ENCODE measurements at places on chromosomes 11 and 22.

GRCh38 chr22:19520566-19521305 is 3.5 kb downstream of the CLDN5 start:
- DNase-seq: no peak

- no peak for DNase-seq
Observed at GRCh38 chr11:86418917-86419316, 44.2 kb downstream of the CCDC81 start.

GRCh38 chr11:130146796-130147195 is 12.8 kb upstream of the ST14 start:
- no peak for DNase-seq

GRCh38 chr11:120065176-120065575 is 72.7 kb downstream of the TRIM29 start:
- no peak for DNase-seq

- no peak for DNase-seq
Observed at GRCh38 chr22:42931421-42932196, 74.5 kb upstream of the ARFGAP3 start.

DNA sequence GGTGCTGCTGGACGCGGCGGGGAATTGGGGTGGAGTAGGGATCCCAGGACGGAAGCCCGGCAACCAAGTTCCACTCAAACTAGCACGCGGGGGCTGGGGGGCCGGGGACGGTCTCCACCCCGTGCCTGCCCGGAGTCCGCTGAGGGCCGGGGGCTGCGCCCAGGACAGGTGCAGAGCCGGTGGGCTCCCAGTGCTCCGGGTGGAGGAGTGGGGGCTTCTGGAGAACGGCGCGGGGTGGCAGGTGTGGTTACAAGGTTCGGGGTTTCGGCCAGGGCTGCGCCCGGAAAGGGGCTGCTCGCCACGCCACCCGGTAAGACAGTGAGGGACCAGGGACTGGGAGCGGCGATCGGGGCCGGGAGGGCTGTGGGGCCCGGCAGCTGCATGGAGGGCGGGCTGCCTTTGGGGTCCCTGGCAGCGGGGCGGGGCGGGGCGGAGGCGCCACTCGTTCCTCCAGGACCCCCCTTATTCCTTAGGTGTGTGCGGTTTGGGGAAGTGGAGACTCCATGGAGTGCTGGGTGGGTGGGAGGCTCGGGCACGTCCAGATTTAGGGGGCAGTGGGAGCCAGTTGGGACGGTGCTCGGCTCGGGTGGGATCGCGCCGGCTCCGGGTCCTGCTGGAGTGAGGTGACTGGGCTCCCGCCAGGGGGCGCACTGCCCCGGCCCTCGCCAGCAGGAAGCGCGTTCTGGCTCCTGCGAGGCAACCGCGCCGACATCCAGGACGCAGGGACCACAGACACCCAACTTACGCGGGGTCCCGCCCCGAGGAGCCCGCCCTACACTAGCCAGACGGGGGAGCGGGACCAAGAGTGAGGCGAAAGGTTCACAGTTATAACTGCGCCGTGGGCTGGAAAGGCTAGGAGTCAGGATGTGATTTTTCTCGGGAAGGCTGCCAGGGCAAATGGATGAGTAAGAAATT is 868 bp downstream of the TSPAN18 start:
- DNase-seq: peak; percentile 68

- DNase-seq: no peak
Observed at GRCh38 chr11:119975561-119976152, 162.3 kb downstream of the TRIM29 start.

- DNase-seq: no peak
Observed at GRCh38 chr11:32388871-32389770, 46.2 kb downstream of the WT1 start.

GRCh38 chr11:74023276-74023675 is 14.4 kb upstream of the UCP3 start:
- DNase-seq: no peak

- DNase-seq: no peak
Observed at GRCh38 chr11:78386215-78386941, 31.2 kb downstream of the GAB2 start.

DNA sequence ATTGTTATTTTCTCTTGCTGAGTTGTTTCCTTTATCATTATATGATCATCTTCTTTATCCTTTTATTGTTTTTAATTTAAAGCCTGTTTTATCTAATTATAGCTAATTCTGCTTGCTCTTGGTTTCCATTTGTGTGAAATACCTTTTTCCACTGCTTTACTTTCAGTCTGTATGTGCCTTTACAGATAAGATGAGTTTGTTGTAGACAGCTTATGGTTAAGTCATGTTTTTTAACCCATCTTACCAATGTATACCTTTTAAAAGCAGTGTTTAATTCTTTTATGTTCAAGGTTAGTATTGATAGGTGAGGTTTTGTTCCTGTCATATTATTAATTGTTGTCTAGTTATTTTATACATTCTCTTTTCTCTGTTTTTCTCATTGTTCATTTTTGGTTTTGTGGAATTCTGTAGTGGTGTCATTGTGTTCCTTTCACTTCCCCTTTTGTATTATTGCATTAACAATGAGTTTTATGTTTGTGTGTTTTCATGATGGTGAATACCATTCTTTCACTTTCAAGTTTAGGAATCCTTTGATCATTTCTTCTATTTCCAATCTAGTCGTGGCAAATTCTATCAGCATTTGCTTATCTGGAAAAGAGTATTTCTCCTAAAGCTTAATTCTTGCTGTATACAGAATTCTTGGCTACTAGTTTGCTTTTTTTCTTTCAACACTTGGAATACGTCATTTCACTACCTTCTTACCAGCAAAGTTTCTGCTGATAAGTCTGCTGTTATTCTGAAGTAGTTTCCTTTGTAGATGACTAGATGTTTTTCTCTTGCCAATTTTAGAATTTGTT is 21.8 kb downstream of the OR5AN1 start:
- no peak for DNase-seq

DNA sequence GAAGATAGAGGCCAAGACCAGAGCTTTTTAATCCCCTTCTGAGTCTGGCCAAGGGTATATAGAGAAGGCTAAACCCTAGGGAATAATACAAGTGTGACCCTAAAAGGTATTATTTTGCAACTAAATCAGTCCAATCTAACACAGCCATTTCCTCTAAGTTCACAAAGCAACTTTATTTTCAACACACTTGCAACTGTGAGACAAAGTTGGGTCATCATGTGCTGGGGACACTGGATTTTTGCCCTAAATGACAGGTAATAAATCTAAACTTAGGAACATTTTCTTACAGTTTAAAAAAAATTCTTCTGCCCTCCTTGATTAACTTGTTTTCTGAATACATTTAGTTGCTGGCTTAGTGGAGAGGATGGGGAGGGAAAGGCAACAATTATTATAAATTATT is 78.3 kb downstream of the DDIAS start:
- DNase-seq: no peak

DNA sequence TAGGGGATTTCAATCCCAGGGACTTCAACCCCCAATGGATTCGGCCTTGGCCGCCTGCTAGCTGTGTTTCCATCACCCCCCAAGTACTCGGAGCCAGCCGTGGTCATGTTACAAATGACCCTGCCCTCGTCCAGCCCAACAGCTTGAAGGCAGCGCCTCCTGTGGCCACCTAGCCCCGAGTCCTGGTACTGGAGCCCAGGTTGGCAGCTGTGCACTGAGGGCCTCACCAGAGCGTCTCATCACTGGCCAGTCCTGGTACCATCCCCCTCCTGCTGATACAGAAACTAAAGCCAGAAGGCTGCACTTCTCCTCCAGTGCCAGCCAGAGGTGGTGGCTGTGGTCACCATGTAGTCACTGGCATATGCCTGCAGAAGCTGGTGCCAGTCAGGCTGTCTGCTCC is 44.9 kb upstream of the FADD start:
- DNase-seq: no peak

DNA sequence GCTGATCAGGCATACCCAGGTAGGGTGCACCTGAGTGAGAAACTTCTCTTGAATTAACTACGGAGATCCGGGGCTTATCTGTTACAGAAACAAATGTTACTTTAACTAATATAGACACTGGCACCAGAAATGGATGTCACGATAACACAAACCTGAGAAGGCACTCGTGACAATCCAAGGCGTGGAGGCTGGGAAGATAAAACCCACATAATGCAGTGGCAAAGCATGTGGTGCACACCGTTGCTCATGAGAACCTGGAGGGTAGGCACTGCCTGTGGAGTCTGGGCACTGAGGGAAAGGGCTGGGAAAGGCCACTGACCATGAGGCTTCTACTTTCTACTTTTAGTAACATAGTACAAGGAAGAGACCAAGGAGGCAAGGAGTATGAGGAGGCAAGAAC is 22.6 kb downstream of the SLC22A12 start:
- DNase-seq: no peak

DNA sequence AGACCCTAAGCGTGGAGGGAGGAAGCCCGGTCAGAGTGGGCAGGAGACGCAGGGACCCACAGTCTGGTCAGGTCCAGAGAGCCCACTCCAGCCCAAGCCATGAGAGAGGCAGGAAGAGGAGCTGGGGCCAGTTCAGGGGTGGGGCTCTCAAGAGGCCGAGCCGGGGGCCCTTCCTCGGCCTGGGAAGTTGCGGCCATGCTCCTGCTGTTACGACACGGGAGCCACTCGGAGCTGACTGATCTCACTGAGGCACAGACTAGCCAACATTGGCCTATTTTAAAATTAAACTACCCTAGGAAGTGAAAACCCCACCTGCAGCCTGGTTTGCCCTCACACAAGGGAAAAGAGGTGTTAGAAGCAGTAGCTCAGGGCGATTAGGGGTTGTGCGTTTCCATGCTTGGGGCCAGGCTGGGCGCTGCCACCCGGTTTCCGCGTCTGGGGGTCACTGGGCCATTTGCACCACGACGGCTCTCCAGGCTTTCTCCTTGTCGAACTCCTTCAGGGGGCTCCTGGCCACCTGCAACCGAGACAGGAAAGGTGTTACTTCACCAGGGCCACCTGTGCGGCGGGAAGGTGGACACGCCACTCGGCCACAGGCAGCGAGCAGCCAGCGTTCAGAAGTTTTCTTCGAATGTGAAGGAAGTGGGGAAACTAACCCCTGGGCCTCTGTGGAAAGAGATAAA is 3.2 kb upstream of the TTLL8 start:
- DNase-seq: no peak

DNA sequence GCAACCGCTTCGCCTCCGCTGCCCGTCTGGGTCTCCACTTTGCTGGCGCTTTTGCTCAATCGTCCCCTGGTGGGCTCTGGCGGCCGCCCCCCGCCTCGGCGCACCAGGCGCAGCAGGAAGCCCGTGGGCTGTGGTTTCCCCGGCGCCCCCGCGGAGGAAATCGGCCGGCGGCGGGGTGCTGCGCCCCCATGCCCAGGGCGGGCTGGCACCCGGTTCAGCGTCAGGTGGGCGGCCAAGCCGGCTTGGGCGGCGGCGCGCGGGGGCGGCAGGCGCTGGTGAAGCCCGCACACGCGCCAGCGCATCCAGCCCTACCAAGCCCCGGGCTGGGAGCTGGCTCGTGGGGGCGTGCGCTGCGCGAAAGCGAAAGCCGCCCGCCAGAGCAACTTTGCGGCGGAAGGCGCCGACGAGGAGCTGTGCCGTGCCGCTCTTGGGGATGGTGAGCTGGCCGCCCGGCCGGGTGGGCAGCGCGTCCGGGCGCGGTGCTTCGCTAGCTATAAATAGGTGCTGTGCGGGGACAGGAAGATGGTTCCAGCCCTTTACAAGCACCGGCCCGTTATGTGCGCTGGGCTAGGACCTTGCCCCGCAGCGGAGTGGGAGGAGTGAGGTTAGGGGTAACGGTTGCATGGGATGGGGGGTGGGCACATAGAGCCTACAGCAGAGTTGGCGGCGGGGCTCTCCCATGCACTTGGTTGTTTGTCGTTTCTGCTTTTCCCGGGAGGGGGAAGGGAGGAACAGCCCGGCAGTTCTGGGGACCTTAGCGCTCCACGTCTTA is 25.0 kb upstream of the SUSD2 start:
- peak; percentile 43 for DNase-seq

DNA sequence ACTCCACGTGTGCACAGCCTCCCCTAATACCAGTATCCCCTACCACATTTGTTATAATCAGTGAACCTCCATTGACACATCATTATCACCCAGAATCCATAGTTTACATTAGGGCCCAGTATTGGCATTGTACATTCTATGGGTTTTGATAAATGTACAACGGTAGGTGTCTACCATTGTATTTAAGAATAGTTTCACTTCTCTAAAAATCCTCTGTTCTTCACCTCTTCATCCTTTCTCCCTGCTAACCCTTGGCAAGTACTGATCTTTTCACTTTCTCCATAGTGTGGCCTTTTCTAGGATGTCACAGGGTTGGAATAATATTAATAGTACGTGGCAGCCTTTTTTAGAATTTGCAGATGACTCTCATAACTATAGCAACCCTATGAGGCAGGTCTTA is 353.8 kb downstream of the DDX10 start:
- no peak for DNase-seq

GRCh38 chr11:122201106-122201505 is 85.1 kb upstream of the BLID start:
- no peak for DNase-seq

GRCh38 chr11:62858201-62858600 is 18.8 kb upstream of the WDR74 start:
- DNase-seq: no peak

DNA sequence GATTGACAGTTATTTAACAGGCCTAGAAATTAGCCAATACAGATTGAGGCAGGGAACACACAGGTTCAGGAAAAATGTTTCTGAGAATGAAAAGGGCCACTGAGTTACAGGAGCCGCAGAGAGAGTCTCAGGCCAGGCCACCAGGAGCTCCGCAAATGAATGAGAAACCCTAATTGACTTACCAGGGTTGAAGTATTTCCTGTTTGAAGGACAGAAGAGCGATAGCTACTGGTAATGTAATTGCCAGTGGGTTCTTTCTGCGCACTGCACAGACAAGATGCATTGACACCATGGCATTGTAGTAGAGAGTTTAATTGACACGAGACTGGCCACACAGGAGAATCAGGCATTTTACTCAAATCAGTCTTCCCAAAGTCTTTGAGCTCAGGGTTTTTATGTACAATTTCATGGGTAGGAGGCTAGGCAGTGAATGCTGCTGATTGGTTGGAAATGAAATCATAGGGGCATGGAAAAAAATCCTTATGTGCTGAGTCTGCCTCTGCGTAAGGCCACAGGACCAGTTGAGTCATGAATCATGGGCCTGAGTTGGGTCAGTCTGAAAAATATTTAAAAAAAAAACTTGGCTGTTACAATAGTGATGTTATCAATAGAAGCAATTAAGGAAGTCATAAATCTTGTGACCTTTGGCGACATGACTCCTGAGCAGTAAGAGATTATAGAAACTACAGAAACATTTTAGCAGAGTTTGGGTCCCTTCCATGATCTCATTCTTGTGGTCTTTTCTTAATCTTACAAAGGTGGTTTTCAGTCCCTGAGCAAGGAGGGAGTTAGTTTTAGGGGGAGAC is 203.8 kb downstream of the CASP12 start:
- DNase-seq: no peak

DNA sequence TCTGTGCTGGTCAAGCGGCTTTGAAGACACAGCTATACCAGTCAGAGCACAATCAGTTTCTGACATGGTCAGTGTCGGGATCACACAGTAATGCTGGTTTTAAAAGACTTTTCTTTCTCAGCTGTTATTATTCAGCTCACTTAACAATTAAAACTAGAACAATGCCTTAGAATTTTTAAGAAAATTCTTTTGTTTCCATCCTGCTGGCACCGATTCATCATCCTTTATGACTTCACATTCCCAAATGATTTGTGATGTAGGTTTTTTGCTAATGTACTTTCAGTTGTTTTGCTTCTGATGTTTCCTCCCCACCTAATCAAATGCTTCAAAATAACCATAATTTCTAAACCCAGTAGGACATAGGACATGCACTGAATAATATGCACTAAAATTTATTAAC is 34.5 kb upstream of the OLFML1 start:
- no peak for DNase-seq

- DNase-seq: no peak
Observed at GRCh38 chr11:125257190-125257579, 92.6 kb downstream of the PKNOX2 start.
